Posterior cingulate gyrus (tissue), 11 donors: ENCODE measurements at places on chromosomes 13 and 19.

DNA sequence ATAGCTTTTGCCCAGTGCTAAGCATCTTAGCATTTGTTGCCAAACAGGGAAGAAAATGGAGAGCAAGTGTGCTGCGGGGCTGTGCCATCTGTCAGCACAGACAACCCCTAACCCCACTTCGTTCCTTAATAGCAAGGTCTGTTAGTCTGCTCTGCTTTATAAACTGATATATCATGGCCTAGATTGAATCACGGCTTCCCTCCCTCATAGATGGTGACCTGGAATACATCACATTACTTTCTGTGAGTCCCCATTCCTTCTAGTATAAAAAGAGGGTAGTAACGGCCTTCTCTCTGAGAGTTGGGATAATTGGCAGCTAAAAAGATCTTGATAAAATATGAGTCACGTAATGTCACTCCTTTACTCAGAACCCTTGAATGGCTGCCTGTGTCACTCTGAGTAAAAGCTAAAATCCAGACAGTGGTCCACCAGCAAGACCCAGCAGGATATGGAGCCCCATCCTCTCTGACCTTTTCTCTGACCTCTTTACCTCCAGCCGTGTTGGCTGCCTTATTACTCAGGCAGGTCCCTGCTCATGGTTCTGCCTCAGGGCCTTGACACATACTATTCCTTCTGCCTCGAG is 151.7 kb downstream of the DLEU7 start:
- no peak for DNase-seq

DNA sequence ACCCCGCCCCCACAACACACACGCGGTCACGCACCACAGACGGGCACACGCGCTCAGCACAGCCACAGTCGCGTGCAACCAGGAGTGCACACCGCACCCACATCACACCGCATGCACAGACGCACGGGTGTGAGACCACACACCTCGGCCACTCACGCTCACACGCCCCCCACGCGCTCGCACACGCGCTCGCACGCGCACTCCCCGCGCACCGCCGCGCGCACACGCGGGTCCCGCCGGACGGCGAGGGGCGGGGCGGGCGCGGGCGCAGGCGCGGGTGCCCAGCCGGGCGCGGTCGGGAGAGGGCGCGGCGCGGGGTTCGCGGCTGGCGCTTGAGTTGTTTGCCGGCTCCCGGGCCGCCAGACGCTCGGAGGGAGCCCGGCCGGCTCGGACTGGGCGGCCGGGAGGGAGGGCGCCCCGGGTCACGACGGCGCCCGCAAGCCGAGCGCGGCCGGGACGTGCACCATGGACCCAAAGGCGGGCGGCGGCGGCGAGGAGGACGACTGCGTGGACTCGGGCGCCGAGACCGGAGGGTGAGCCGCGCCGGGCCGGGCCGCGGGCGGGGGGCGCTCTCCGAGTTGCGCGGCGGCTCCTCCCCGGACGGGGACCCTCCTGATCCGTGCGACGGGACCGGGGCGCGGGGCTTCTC is at the start of gene FAM124A:
Gene FAM124A, plus strand, starts transcription at position 362 of the 649 bp plus-strand sequence. Its CDS starts 104 bp downstream, at position 466.
- peak; percentile 58 for DNase-seq

- no peak for DNase-seq
Measured at GRCh38 chr13:51495316-51495715, 42.5 kb upstream of the INTS6 start.

GRCh38 chr13:77584106-77584505 is 48.6 kb downstream of the SCEL start:
- DNase-seq, result peak; percentile 63

DNA sequence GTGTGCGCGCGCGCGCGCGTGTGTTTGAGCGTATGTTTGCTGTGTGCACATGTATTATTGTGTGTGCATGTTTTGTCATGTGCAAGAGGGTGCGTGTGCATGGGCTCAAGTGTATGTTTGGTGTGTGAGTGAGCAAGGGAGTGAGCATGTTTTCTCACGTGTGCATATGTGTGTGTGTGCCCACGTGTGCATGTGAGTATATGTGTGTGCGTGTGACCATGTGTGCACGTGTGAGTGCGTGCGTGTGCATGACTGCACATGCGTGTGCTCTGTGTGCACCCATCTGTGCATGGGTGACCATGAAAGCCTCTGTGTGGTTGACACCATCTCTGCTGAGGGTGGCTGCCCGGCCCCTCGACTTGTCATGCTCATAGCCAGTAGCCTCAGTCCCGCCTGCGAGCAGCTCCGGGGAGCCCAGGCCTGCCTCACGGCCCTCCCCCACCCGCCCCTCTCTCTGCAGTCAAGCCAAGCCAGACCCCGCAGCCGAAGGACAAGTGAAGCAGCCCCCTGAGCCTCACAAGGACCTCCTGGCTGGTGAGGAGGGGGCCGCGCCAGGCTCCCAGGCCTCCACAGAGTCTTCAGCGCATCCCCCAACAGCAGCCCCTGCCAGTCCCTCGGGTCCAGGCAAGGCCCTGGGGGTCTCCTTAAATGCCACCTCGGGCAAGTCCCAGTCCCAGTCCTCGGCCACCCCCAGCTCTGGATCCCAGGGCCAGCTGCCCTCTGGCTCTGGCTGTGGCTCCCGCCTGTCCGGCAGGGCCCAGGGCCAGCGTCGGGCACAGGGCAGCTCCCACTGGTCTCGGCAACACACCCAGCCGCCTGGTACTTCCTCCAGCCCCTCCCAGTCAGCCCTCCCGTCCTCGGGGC is 6.0 kb downstream of the REEP6 start:
- DNase-seq, result peak; percentile 76

DNA sequence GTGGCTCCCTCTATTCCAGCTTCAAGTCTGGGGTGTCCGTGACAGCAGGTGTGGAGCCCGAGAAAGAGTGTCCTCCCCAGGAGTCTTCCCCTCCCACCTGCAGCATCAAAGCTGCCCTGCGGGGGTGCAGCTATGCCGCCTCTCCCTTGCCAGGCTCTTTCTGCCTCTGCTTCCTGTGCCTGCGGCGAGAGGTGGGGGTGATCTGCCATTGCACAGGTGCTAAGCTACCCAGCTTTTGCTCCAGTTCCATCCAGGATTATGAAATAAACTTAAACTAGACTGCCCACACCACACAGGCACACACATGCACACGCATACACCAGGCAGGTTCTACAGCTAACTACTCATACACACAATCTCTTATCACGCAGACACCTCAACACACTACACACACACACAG is 104.7 kb upstream of the CLDN10 start:
- DNase-seq, result no peak

GRCh38 chr13:94329754-94330551 is 149.5 kb downstream of the DCT start:
- DNase-seq, result no peak

GRCh38 chr19:44111910-44112463 is 1.2 kb upstream of the ZNF225 start:
- no peak for DNase-seq

DNA sequence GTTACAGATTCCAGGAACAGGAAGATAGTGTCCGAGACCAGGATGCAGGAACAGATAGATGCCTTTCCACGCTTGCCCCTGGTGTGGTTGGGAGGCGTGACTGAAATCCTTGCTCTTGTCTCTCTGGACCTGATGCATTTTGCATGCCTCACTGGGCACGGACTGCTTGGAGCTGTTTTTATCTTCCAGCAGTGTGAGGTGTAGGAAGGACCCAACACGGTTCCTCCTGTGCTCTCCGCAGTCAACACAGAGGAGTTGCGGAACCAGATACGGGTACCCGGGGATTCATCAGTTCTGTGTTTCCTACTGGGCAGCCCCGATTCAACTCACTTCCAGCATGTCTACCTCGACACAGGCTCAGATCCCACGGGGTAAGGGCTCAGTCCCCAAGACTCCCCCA is 6.5 kb downstream of the DOT1L start:
- DNase-seq, result no peak

GRCh38 chr19:4369109-4369887 is 25.9 kb downstream of the MPND start:
- DNase-seq, result peak; percentile 87

GRCh38 chr13:109787135-109787954 is 962 bp upstream of the IRS2 start:
- peak; percentile 88 for DNase-seq

GRCh38 chr19:17209126-17210036 is 5.8 kb upstream of the USE1 start:
- no peak for DNase-seq

GRCh38 chr13:46580362-46580839 is 27.4 kb downstream of the LRCH1 start:
- DNase-seq, result no peak

DNA sequence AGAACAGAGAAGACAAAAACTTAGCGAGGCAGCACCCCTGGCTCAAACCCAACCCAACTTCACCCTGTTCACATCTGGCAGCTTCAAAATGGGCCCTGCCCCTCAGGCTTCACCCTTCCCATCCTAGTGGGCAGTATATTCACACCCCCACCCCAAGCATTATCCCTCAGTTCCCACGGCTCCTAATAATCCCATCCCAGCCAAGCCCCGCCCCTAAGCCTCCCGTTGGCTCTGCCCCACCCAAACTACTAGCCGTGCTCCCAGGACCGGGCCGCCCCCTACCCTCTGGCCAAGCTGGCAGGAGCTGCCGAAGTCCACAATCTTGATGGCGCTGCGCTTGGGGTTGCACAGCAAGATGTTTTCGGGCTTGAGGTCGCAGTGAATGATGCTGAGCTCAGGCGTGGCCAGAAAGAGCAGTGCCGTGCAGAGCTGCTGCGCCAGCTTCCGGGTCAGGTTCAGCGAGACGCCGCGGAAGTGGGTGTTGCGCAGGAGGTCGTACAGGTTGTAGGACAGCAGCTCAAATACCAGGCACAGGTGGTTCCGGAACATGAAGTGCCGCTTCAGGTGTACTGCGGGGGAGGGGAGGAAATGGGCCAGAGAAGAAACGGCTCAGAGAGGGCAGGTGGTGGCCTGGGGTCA is 5.8 kb downstream of the DYRK1B start:
- no peak for DNase-seq

- no peak for DNase-seq
Measured at GRCh38 chr19:55321466-55322137, 3.5 kb downstream of the TMEM150B start.

DNA sequence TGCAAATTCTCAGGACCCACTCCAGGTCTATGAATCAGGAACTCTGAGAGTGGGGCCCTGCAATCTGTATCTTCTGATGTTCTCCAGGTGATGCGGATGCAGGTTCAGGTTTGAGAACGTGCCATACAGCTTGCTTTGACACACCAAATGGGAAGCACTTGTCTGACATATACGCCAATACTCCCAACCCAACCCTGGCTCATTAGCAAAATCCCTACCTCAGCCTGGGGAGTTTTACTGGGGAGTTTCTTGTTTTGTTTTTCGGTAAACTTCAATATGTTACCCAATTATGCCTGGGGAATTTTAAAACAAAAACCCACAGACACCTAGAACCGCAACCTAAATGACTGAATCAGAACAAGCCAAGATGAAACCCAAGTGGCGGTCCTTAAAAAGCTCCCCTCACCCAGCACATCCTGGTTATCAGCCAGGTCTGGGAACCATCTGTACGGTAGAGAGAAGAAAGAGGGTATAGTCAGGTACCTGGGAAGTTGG is 41.2 kb downstream of the ABCC4 start:
- no peak for DNase-seq

DNA sequence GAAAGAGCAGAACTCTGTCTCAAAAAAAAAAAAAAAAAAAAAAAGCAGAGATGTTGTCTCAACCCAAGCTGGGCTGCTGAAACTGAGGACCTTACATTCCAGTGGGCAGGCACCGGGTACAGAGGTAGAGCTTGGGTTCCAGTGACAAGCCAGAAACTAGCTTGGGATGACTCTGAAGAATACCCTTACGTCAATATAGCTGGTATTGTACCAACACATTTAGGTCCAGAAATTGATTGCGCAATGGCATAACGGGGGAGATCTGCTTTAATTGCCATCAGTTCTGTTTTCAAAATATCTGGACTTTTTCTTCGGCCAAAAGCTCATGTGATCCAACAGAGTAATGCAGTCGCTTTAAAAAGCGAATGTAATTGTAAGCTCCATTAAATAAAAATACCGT is 103.1 kb upstream of the UBL3 start:
- no peak for DNase-seq

- no peak for DNase-seq
Measured at GRCh38 chr13:30024125-30024865, 173.9 kb upstream of the UBL3 start.

DNA sequence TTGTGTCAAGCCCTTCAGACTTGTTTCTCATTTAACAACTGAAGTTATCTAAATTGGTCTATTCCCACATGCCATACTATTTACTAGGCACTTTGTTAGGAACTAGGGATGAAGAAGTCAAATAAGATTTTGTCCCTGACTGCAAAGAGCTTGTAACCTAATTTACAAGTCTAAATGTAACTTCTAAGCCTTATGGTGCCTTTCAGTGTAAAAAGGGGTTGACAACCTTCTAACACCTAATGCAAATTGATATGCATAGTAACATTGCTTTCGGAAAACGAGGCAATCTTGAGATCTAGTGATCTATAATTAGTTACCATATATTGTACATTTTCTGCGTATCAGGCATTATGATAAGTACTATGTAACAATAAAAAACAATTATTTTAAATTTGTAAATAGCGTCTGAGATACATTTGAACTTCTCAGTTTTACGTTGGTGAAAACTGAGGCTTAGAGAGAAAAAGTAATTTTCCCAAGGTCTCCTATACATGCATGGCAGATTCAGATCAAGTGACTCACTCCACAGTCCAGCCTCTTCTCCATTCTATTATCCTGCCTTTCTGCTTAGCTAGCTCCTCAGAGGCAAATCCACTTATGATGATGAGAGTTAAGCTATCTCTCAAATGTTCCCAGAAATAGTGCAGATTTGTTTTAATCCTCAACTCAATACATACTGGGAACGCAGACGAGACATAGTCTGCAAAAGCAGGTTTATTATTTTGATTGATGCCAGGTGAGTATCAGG is 764.9 kb upstream of the SLITRK5 start:
- no peak for DNase-seq

GRCh38 chr19:47176071-47176626 is 45.5 kb downstream of the SAE1 start:
- DNase-seq, result no peak

GRCh38 chr13:29716493-29716892 is 121.0 kb upstream of the SLC7A1 start:
- no peak for DNase-seq

- no peak for DNase-seq
Measured at GRCh38 chr13:80840316-80840976, 499.5 kb upstream of the SPRY2 start.

GRCh38 chr13:25111585-25111956 is 15.6 kb downstream of the PABPC3 start:
- DNase-seq, result no peak

GRCh38 chr19:32465176-32465575 is 59.6 kb downstream of the DPY19L3 start:
- no peak for DNase-seq

DNA sequence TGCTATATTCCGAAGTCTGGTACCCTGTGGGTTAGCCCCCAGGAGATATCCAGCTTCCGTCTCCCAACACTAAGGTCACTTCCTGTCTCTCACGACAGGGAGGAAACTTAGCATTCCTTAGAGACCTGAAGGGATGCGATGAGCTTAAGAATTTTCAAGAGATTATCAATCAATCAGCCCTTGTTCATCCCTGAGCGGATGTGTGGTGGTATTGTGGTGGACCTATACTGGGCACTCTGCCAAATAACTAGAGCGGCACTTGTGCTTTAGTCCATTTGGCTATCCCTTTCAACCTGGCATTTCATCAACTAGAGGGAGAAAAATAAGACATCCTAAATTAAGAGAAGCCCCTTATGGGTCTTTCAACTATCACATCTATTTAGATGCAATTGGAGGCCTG is 30.9 kb upstream of the ZNF562 start:
- no peak for DNase-seq

GRCh38 chr19:35714601-35715354 is 3.0 kb upstream of the KMT2B start:
- no peak for DNase-seq
